ENCODE measurements at places on chromosomes 11 and 22.

DNA sequence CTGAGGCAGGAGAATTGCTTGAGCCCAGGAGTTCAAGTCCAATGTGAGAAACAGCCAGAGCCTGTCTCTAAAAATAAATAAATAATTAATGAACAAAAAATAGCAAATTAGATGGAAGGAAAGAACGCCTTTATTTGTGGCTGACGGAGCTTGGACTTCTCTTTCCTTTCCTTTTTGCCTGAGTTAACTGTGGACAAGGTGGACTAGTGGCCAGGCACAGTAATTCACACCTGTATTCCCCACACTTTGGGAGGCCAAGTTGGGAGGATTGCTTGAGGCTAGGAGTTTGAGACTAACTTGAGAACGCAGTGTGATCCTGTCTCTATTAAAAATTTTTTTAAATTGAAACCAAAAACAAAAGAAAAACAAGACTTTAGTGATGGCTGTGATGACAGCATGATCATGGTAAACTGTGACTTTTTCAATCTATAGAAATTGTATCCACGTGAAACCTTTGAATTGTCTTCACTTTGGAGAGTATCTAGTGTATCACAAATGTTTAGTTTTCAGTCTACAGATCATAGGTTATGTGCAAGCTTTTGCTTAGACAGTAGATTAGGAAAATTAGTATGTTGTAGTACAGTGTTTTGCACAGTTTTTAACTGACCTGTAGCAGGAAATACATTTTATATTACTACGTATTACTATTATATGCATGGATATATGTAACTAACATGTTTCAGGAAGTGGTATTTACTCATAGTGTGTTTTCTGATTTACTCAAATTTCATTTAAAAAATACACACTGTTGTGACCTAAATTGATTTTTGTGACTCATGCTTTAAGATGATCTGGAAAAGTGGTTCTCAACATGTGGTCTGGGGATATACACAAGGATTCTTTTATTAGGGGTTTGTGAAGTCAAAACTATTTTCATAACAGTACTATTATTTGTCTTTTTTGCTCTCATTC is 42.1 kb downstream of the KDM2A start:
- DNase-seq = no peak

- DNase-seq = no peak
These were observed 178.3 kb downstream of the EFCAB6 start for GRCh38 chr22:43633631-43634285.

GRCh38 chr11:11416917-11417316 is 63.9 kb upstream of the CSNK2A3 start:
- peak; percentile 77 for DNase-seq

GRCh38 chr11:76810151-76810853 is 27.1 kb downstream of the TSKU start:
- peak; percentile 56 for DNase-seq

DNA sequence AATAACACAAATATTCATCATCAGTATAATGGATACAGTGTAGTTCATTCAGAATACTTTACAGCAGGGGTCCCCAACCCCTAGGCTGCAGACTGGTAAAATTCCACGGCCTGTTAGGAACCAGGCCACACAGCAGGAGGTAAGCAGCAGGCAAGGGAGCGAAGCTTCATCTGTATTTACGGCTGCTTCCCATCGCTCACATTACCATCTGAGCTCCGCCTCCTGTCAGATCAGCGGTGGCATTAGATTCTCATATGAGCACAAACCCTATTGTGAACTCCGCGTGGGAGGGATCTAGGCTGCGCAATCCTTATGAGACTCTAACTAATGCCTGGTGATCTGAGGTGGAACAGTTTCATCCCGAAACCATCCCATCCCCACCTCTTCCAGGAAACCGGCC is 125.1 kb downstream of the SERGEF start:
- no peak for DNase-seq

DNA sequence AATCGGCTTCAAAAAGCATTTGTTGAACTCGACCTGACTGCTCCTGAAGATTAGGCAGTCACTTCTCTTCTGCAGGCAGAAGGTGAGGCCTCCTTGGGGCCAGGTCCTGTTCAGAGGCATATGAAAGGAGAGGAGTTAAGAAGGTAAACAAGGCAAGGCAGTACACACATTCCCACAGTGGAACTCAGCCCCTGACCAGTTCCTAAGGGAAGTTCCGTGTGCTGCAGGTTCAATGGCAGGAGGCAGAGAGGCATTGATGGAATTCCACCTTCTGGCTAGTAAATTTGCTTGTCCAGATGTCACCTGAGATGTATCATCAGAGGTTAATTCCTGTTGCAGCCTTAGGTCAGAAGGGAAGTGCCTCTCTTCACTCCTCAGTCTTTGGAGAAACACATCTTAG is 337.0 kb upstream of the MTNR1B start:
- DNase-seq = peak; percentile 57
